ENCODE measurements at places on chromosomes 2 and 18. TPM values are rescaled to one million over a fixed set of nuclear protein-coding genes. Genes with fewer than 3 reads are reported as not detected.

- no peak for DNase-seq
These were observed 58.1 kb upstream of the CTDP1 start for GRCh38 chr18:79621501-79621900.

DNA sequence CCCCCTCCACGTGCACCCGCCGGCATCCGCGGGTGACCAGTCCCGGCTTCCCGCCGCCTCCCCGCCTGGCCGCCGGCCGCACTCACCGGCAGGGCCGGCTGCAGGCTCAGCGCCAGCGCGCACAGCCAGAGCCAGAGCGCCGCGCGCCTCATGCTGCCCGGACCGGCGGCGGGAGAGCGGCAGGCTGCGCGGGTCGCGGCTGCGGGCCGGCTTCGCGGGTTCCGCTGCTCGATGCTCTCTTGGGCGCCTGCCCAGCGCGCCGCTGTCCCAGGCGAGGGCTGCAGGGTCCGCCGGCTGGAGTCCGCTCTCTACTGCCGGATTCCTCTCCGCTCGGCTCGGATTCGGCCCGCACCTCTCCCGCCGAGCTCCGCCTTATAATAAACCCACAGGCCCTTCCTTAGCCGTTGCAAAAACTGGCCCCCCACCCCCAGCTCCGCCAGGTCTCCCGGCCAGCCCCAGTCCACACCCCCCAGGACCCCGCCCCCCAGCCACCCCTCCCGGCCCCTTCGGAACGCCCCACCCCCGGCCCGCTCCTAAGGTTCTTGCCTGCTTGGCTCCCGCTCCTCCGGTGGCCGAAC, at the start of gene SDC1:
Gene SDC1, minus strand, starts transcription at position 415 of the 578 bp plus-strand sequence. Its CDS starts 263 bp downstream, at position 152.
- DNase-seq, result peak; percentile 31

- DNase-seq, result no peak
These were observed 71.6 kb downstream of the UBE2E3 start for GRCh38 chr2:181051861-181052522.

The HOXD9 gene
- total RNA-seq, result not detected

- DNase-seq, result no peak
These were observed 64.6 kb downstream of the SMC6 start for GRCh38 chr2:17689010-17689409.

The SMYD1 gene
- not detected for total RNA-seq

GRCh38 chr2:149658553-149658952, 71.0 kb upstream of the MMADHC start:
- DNase-seq, result no peak

GRCh38 chr18:76647322-76647721, 152.3 kb upstream of the ZNF516 start:
- no peak for DNase-seq

The SMC6 gene
- total RNA-seq, result 26.4 TPM

The GAL3ST2 gene
- 1.1 TPM for total RNA-seq

Data from activated naive CD4-positive, alpha-beta T cell treated with anti-CD3 and anti-CD28 coated beads, Interleukin-2, amount 50 U/mL, for 72 hours (primary cell).